ENCODE measurements at places on chromosomes 2 and 18.

DNA sequence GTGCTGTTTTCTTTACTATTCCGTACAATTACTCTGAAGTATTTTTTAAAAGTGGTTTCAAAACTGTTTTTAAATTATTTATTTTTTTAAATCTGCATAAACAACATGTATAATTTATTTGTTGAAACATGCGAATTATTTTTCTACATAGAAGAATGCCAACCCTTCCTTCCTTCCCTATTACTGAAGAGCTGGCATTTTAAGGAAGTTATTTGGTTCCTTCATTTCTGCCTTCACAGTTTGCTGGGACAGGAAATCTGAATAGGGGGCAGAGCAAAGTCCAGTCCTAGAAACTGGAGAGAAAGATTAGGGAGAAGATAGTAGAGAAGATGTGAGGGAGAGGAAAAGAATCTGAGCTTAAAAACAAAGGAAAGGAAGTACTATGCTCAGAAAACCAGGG lies 146.7 kb upstream of the ACVR2A start:
- H3K4me3 ChIP-seq = no peak overlapping the region
- no peaks in the 10 kb centered on the region for H3K36me3 ChIP-seq
- no peak for DNase-seq
- no peak overlapping the region for H3K27ac ChIP-seq

DNA sequence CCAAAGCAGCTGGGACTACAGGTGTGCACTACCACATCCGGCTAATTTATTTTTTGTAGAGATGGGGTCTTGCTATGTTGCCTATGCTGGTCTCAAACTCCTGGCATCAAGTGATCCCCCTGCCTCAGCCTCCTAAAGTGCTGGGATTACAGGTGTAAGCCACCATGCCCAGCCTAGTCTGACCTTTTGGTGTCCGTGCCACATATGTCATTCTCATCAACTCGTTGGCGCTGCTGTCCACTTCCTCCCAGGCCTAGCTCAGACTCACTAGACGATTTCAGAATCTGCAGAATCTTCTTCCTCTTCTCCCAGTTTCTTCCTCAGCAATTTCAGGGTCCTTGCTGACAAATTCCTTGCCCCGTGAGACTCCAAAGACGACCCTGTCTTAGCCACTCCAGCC lies 39.8 kb upstream of the DNMT3A start:
- H3K27ac ChIP-seq = no peak overlapping the region
- no peaks in the 10 kb centered on the region for H3K36me3 ChIP-seq
- no peaks in the 10 kb centered on the region for H3K27me3 ChIP-seq
- no peak for DNase-seq
- peaks cover 8% of the 10 kb centered on the region for H3K4me1 ChIP-seq

- H3K27ac ChIP-seq = no peak overlapping the region
- no peak overlapping the region for H3K4me3 ChIP-seq
- DNase-seq = no peak
- no peaks in the 10 kb centered on the region for H3K36me3 ChIP-seq
- no peaks in the 10 kb centered on the region for H3K27me3 ChIP-seq
Measured at GRCh38 chr2:179685146-179685545, 176.3 kb downstream of the ZNF385B start.

- H3K27ac ChIP-seq = no peak overlapping the region
- H3K4me1 ChIP-seq = no peaks in the 10 kb centered on the region
- DNase-seq = no peak
- no peaks in the 10 kb centered on the region for H3K27me3 ChIP-seq
- no peak overlapping the region for H3K4me3 ChIP-seq
- H3K36me3 ChIP-seq = no peaks in the 10 kb centered on the region
Measured at GRCh38 chr18:55748227-55748738, 160.3 kb upstream of the TCF4 start.

DNA sequence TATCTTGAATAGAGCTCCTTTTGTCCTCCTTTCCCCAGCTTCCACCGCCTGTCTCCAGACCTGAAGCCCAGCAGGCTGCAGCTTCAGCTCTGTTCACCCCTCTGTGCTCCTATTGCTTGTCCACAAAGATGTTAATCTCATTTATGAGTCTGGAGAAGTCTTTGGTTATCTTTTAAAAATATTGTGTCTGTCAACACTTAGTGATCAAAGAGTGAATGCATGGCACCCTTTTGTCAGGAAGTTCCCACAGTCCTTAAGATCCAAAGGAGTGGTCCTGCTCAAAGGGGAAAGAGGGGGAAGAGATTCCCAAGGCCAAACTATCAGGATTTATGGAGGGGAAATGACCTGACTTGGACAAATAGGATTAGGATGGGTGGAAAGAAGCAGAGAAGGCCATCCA lies 118.9 kb downstream of the ACAA2 start:
- H3K4me3 ChIP-seq = no peak overlapping the region
- peaks cover 22% of the 10 kb centered on the region for H3K4me1 ChIP-seq
- no peaks in the 10 kb centered on the region for H3K36me3 ChIP-seq
- H3K27me3 ChIP-seq = no peaks in the 10 kb centered on the region

DNA sequence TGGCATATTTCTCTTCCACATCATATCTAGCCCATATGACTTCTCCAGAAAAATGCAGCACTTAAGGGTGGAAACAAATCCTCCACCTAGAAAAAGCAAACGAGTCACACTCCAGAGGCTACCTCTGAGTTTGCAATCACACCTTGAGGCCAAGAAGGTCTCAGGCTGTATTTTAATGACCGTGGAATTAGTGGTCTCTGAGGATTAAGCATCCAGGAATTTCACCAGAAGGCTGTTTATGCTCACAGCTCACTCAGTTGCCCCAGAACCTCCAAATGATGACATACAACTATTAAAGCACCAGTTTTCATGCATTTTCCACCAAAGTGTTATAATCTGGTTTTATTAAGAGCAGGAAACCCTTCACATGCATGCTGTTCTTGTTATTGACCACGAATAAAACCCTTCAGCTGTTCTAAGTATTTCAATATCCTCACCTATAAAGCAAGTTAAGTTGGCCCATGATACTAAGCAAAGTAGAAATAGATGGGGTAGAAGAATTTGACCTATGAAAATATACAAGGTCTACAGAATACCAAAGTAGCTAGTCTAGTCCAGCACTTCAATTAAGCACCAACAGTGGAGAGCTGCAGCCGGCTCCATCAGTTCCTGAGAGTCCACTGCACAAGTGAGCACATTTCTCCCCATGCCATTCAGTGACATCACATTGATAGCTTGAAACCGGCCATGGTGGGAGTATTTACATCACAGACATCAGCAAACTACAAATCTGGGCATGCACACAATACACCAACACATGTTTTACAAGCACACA lies 39.5 kb upstream of the SLC14A1 start:
- peaks cover 3% of the 10 kb centered on the region for H3K4me1 ChIP-seq
- DNase-seq = no peak
- no peak overlapping the region for H3K4me3 ChIP-seq
- peaks cover 7% of the 10 kb centered on the region for H3K27me3 ChIP-seq
- H3K27ac ChIP-seq = no peak overlapping the region

DNA sequence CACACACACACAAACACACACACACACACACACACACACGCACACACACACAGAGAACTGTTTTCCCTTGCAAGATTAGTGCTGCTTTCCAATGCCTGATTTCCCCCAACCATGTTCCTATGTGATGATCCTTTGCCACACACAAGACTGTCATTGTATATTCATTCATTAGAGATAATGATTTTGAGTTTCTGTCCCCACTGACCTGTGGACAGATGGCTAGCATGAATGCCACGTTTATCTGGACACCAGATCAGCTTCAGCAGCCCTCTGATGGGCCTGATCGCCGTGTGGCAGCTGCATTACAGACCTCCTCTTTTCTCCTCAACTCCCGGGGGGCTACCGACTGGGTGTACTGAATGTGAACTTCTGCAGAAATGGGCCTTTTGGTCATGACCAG lies 353.0 kb downstream of the MYCN start:
- H3K27me3 ChIP-seq = peaks cover 52% of the 10 kb centered on the region
- no peaks in the 10 kb centered on the region for H3K4me1 ChIP-seq
- no peak for DNase-seq
- no peak overlapping the region for H3K27ac ChIP-seq
- no peak overlapping the region for H3K4me3 ChIP-seq
- H3K36me3 ChIP-seq = no peaks in the 10 kb centered on the region

GRCh38 chr2:221467610-221468009 lies 104.5 kb downstream of the EPHA4 start:
- no peak overlapping the region for H3K4me3 ChIP-seq
- no peak for DNase-seq
- H3K4me1 ChIP-seq = no peaks in the 10 kb centered on the region
- H3K27ac ChIP-seq = no peak overlapping the region

DNA sequence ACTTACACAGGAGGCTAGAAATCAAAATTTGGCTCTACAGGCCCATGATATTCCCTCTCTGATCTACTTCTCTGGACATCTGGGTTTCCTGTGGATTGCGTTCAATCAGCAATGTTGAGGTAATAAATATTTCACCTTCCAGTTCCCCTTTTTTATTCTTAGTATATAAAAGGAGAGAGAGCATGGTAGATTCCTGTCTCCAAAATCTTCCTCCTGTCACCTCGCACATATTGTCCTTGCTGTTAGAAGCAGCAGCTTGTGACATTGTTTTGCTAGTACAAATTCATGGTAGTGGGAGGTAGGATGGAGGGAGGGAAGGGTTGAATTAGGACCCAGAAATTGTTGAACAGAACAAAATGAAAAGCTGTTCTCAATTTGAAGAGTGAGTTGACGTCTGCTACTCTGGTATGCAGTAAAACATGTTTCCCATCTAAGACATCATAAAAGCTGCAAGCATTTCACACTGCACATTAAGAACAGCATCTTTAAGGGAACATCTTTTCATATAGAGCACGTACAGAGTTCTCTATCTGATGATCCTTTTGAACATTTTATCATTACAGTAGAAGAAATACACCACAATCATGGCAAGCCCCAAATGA lies 156.4 kb downstream of the RDH14 start:
- no peaks in the 10 kb centered on the region for H3K4me1 ChIP-seq
- H3K36me3 ChIP-seq = no peaks in the 10 kb centered on the region
- no peak overlapping the region for H3K27ac ChIP-seq
- no peaks in the 10 kb centered on the region for H3K27me3 ChIP-seq

DNA sequence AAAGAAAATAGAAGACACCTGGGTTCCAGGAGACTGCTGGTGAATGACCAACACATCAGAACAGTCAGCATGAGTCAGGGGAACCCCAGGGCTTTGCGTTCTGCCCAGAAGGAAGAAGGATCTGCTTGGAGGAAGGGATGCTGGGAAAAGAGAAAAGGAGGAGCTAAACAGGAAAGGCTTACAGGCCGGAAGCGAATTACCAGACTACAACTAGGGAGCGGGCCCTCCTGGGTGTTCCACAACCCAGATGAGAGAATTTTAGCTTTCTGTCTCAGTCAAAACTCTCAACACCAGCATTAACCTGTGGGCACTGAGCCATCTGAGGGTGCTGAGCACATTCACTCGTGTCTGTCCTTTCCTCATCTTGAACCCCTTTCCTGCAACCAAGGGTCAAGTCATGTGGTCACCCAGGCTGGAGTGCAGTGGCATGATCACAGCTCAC lies 19.2 kb downstream of the CDC42EP3 start:
- DNase-seq = peak; percentile 26
- no peaks in the 10 kb centered on the region for H3K27me3 ChIP-seq
- no peak overlapping the region for H3K4me3 ChIP-seq
- peaks cover 12% of the 10 kb centered on the region for H3K4me1 ChIP-seq
- H3K36me3 ChIP-seq = no peaks in the 10 kb centered on the region
- H3K27ac ChIP-seq = no peak overlapping the region

DNA sequence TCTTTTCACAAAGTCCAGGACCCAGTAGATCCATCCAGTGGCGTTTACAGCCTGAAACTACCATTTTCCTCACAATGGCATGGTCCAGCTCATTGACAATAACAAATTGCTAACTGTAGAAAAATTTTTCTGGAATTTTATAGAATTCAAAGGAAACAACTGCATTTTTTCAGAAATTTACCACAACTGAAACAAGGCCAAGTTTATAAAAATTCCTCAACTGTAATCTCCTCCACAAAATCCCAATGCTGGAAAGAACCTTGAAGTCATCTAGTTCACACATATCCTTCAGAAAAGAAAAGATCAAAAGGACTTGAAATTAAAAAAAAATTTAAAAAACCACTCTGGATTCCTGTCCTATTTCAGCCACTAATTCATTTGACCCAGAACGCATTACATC lies 226.0 kb upstream of the CTAGE1 start:
- DNase-seq = no peak
- H3K27me3 ChIP-seq = no peaks in the 10 kb centered on the region
- no peaks in the 10 kb centered on the region for H3K36me3 ChIP-seq

GRCh38 chr2:233519787-233520611 lies 46.6 kb downstream of the USP40 start:
- H3K4me3 ChIP-seq = no peak overlapping the region
- H3K27ac ChIP-seq = no peak overlapping the region
- H3K4me1 ChIP-seq = no peaks in the 10 kb centered on the region
- H3K27me3 ChIP-seq = no peaks in the 10 kb centered on the region
- peaks cover 4% of the 10 kb centered on the region for H3K36me3 ChIP-seq

- no peak for DNase-seq
- H3K27ac ChIP-seq = no peak overlapping the region
- H3K4me3 ChIP-seq = no peak overlapping the region
Measured at GRCh38 chr2:240506406-240507059, 51.3 kb downstream of the ANKMY1 start.

- no peaks in the 10 kb centered on the region for H3K27me3 ChIP-seq
- no peak overlapping the region for H3K27ac ChIP-seq
- H3K4me3 ChIP-seq = no peak overlapping the region
- H3K4me1 ChIP-seq = no peaks in the 10 kb centered on the region
- DNase-seq = no peak
Measured at GRCh38 chr2:127622561-127623387, 23.2 kb upstream of the GPR17 start.

- no peak overlapping the region for H3K4me3 ChIP-seq
- no peaks in the 10 kb centered on the region for H3K4me1 ChIP-seq
- no peaks in the 10 kb centered on the region for H3K36me3 ChIP-seq
- no peak overlapping the region for H3K27ac ChIP-seq
- H3K27me3 ChIP-seq = no peaks in the 10 kb centered on the region
Measured at GRCh38 chr2:200482194-200482593, 27.7 kb downstream of the KCTD18 start.

- no peak for DNase-seq
- no peak overlapping the region for H3K4me3 ChIP-seq
- H3K36me3 ChIP-seq = no peaks in the 10 kb centered on the region
- peaks cover 44% of the 10 kb centered on the region for H3K27me3 ChIP-seq
- no peaks in the 10 kb centered on the region for H3K4me1 ChIP-seq
- H3K27ac ChIP-seq = no peak overlapping the region
Measured at GRCh38 chr2:110866466-110866865, 134.1 kb downstream of the ACOXL start.

DNA sequence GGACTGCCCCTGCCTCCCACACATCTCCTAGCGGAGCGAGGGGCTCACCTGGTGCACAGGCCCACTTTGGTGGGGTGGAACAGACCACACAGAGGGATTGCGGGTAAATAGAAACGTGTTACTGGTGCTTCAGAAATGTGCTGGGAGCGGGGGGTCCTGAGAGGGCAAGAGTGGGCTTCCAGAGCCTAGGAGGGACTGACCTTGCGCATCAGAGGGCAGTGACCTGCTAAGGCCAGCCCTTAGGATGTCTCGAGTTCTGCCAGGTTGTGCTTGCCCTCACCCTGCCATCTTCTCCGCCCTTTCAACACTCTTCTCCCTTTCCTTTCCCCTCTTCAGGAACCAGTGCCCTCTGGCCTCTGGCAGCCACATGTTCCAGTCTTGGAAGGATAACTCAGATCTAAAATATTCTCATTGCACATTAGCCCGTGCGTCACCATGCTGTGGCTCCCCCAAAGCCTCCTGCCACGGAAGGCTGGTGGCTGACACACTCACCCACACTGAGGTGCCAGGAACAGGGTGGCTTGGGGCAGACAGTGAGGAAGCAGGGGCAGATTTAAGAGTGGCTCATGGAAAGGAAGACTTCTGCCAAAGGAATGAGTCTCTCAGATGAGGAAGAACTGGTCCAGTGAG lies 89.6 kb downstream of the MCFD2 start:
- H3K27ac ChIP-seq = no peak overlapping the region
- no peaks in the 10 kb centered on the region for H3K4me1 ChIP-seq
- no peak for DNase-seq
- no peaks in the 10 kb centered on the region for H3K27me3 ChIP-seq
